ENCODE measurements at places on chromosomes 13 and 19.

- no peak for DNase-seq
Measured at GRCh38 chr13:77820431-77821149, 98.0 kb downstream of the EDNRB start.

- DNase-seq, result no peak
Measured at GRCh38 chr19:4639531-4640246, 373 bp downstream of the TNFAIP8L1 start.

DNA sequence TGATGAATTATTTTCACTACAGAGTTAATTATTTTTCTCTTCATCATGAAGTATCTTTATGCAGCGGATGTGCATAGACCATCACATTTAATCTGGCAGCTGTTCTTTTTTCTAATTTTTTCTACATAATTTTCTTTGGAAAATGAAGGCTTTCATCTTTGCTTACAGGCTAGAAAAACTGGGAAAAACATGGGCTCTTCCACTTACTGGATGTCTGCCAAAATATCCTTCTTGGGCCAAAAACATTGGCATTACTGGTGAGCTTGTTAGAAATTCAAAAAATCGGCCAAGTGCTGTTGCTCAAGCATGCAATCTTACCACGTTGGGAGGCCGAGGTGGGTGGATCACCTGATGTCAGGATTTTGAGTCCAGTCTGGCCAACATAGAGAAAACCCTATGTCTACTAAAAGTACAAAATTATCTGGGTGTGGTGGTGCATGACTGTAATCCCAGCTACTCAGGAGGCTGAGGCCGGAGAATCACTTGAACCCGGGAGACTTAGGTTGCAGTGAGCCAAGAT lies 176.8 kb downstream of the ZNF737 start:
- DNase-seq, result no peak

DNA sequence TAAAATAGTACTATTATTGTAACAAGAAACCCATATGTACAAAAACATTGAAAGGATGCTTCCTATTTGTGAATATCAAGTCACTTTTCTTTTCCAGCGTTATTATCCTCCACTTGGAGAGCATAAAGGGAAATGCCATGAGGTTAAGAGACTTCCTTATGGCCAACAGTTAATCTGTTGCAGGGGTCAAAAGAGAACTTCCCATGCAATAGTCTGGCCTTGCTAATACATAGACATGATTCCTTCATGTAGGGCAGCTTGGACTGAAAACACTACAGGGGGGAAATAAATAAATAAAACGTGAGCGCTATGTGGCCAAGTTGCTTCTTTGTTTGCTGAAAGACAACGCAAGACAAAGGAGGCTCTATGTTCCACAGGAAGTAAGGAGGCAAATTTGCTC lies 269.1 kb upstream of the EDNRB start:
- DNase-seq, result no peak

GRCh38 chr19:33621065-33621785 lies 528 bp upstream of the CHST8 start:
- DNase-seq, result no peak

GRCh38 chr13:80408270-80408669 lies 67.3 kb upstream of the SPRY2 start:
- DNase-seq, result no peak

DNA sequence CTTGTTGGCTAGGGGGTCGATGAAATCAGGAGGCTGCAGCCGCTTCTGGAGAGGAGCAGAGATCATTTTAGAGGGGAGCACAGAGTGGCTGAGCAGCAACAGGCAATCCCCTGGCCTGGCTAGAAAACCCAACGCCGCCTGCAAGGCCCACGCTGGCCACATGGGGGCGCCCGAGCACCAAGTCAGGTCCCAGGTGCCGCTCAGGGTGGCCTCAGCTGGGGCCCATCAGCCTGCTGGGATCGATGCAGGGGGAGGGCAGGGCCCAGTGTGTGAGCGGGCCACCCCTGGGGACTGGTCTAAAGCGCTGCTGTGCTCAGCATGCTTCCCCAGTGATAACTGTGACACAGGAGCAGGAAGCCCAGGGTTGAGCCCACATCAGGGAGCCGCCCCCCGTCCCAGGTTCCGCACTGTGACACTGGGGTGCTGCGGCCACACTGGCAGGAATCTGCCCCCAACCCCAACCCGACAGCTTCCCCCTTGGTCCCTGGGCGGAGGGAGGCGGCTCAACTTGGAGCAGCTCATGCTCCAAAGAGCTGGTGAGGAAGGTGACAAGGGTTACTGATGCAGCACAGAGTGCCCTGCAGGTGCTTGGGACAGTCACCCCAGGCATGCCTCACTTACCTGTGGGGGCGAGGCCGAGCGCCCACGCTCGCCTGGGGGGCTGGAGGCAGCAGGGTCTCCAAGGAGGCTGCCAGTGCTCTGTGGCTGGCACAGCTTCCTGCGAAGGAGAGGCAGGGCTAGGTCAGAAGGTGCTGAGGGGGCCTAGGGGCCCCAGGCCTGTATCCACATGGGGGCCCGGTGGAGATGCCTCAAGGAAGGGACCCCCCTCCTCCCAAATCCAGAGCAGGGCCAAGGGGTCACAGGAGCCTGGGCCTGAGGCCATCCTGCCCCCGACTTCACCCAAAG lies 13.3 kb upstream of the ISYNA1 start:
- DNase-seq, result peak; percentile 70

DNA sequence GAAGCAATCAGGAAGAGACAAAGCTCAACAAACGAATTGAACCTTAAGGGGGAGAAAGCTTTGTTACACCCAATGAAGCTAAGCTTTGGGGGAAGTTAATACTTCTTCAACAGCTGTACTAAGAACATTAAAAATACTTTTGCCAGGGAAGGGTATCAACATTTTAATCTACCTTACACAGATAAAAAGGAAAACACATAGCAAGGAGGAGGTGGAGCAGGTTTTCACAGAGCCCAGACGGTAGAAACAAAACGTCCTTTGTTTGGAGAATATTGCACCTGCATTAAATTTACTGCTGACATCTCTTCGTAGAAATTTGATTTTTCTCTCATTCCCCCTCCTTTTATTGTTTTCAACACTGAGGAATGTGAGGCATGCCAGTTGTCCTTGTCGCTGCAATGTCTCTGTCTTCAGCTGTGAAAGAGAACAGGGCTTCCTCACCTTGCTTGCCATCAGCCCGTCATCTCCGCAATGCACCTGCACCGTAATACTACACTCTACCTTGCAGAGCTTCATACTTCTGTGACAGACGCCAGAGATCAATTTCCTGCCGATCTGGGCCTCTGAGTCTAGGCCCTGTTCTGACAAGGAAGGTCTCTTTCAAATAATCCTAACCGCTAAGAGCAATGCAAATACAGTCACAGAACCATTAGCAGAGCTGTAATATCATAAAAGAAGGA lies 270.8 kb downstream of the SPRY2 start:
- no peak for DNase-seq

- no peak for DNase-seq
Measured at GRCh38 chr13:50780201-50781015, 63.1 kb downstream of the DLEU7 start.

DNA sequence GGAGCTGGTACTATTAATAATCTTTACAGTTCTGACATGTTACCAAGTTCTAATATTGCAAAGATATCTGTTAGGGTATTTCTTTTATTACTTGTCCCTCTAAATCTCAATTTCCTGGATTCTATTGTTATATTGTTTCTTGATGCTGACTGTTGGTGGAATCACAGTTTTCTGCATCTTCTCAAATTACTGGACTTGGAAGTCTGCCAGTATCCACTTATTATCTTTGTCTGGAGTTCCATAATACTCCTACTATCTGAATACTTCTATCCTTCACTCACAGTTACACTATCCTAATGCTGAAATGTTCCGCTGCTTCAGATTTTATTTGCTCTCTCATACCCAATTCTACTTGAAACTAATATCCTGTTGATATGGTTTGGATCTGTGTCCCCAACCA lies 1985.7 kb upstream of the PRR20A start:
- DNase-seq, result no peak

GRCh38 chr13:31209172-31209840 lies 9.5 kb downstream of the B3GLCT start:
- DNase-seq, result peak; percentile 48

GRCh38 chr19:13022859-13023636 lies 27.8 kb downstream of the NFIX start:
- peak; percentile 97 for DNase-seq

- DNase-seq, result peak; percentile 65
Measured at GRCh38 chr19:50486823-50487515, 10.3 kb upstream of the GARIN5A start.

All from fibroblast of mammary gland (primary cell).